ENCODE measurements at places on chromosomes 3 and 15.

GRCh38 chr15:95944193-95944592, 386.3 kb upstream of the NR2F2 start:
- DNase-seq: no peak

DNA sequence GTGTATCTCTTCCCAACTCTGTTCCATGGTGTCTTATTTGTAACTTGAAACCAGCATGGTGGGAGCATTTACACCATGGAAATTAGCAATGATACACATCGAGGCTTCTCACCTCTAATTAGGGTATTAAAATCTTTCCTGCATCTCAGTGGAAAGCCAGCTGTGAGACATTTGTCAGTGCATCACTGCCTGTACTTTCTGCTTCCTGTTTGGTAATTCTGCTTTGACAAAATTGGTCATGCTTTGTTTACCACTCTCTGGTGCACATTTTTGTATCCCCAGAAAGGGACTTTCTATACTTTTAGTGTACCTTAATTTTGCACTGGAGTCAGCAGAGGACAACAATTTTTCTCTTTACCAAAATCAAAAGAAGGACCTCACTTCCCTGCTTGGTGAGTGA, 402.1 kb downstream of the PDCD6IP start:
- no peak for DNase-seq

- peak; percentile 2 for DNase-seq
These were observed 103.7 kb downstream of the NR2E3 start for GRCh38 chr15:71914092-71914491.

- no peak for DNase-seq
These were observed 12.4 kb downstream of the BMF start for GRCh38 chr15:40096094-40096891.

- DNase-seq: no peak
These were observed 71.8 kb upstream of the NDN start for GRCh38 chr15:23758891-23759290.

DNA sequence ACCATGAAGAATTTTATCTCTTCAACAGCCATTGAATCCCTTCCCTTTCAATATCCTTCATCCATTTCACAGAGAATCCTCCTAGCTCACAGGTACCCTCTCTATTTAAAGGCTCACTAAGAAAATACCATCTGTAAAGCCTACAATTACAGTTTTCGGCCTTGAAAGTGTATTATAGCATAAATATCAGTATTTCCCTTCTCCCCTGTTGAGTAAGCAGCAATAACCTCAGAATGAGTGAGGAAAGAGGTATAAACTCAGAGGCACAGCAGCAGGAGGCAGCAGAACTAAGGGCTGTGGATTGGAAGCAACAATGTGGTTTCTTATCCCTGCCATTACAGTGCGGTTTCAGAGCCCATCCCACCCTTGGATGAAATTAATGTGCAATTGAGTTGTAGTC, 360.6 kb upstream of the ATP10A start:
- DNase-seq: no peak

- peak; percentile 85 for DNase-seq
These were observed 9.2 kb downstream of the EIF3J start for GRCh38 chr15:44545913-44546802.

DNA sequence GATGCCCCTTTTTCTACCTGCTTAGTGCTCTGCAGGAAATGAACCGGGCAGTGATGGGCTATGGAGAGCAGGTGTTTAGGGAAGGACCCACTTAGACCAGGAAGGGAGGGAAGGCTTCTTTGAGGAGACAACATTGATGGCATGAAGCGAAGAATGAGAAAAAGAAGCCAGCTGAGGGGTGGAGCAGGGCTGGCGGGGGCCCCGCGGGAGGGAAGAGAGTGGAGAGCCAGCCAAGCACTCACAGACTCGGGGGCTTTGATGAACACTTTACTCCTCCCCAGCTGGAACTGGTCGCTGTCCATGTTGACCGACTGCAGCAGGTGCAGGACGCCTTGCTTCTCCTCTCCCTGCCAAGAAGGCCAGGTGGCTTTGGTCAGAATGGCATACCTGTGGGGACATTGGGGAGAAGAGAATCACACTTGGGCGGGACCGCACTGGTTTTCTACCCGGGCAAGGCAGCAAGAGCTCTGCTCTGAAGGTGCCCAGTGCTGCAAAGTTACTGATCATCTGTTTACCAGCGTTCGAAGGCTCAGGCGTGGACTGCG, 28.4 kb upstream of the LDHAL6B start:
- no peak for DNase-seq

DNA sequence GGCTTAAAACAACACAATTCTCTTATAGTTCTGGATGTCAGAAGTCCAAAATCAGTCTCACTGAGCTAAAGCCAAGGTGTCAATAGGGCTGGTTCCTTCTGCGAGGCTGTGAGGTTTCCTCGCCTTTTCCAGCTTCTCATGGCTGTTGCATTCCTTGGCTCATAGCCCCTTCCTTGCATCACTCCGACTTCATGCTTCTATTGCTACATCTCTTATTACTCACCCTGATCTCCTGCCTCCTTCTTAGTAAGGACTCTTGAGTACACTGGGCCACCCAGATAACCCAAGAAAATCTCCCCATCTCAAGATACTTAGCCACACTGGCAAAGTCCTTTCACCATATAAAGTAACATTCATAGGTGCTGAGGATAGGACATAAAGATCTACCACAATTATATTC, 193.9 kb downstream of the ADAMTS17 start:
- no peak for DNase-seq

DNA sequence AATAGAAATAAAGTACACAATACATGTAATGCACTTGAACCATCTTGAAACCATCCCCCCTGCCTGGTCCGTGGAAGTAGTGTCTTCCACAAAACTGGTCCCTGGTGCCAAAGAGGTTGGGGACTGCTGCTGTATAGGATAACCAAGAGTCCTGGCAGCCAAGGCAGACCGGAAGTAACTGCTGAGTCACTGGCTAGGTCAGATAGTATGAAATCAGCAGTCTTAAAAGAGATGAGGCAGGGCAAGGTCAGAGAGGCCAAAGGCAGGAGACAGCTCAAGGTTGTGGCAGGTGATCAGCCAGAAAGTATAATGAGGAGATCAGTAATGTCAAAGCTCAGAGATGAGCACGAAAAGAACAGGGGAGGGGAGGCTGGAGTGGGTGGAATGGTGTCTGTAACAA, 60.2 kb downstream of the MAP3K13 start:
- DNase-seq: no peak

DNA sequence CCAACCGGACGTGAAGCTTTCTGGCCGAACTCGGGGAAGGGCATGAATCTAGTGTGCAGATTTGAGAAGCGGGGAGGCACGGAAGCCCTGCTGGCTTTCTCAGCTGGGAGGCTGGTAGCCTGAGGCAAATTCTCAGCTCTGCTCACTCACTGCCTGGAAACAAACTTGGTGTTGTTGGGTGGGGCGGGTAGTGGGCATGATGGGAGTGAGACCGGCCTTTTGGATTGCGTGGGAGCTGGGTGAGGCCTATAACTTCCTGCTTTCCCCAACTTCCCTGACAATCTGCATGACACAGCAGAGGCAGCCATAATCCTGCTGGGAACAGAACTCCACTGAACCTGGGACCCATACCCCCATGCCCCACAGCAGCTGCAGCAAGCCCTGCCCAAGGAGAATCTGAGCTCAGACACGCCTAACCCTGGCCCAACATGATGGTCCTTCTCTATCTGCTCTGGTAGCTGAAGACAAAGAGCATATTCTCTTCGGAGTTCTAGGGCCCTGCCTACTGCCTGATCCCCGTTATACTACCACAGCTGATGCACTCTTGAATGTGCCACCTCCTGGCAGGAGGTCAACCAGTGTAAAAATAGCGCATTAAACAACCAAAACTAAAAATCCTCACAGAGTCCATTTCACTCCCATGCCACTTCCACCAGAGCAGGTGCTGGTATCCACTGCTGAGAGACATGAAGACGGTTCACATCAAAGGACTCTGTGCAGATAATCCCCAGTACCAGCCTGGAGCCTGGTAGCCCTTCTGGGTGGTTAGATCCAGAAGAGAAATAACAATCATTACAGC, 44.7 kb downstream of the CEP70 start:
- no peak for DNase-seq

- no peak for DNase-seq
These were observed 19.0 kb downstream of the PAK6 start for GRCh38 chr15:40257656-40258450.

GRCh38 chr3:185825006-185825638, at the start of gene IGF2BP2:
Gene IGF2BP2, minus strand, starts transcription at chr3:185825042. Its CDS starts 82 bp downstream, at chr3:185824960.
- peak; percentile 15 for DNase-seq

- no peak for DNase-seq
These were observed 59.1 kb upstream of the CTDSPL2 start for GRCh38 chr15:44368370-44368769.

DNA sequence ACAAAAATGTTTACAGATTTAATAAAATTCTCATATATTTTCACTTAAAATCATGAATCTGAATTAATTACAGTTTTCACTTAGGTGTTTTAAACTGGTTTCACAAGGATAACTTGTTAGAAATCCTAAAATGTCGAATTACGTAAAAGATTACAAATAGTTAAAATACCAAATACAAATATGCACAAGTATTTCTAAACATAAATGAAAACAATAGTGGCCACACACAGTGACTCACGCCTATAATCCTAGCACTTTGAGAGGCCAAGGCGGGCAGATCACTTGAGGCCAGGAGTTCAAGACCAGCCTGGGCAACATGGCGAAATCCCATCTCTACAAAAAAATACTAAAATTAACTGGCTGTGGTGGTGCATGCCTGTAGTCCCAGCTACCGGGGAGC, 10.9 kb upstream of the TBL1XR1 start:
- no peak for DNase-seq

GRCh38 chr3:52678265-52679198, 7.2 kb downstream of the PBRM1 start:
- no peak for DNase-seq

DNA sequence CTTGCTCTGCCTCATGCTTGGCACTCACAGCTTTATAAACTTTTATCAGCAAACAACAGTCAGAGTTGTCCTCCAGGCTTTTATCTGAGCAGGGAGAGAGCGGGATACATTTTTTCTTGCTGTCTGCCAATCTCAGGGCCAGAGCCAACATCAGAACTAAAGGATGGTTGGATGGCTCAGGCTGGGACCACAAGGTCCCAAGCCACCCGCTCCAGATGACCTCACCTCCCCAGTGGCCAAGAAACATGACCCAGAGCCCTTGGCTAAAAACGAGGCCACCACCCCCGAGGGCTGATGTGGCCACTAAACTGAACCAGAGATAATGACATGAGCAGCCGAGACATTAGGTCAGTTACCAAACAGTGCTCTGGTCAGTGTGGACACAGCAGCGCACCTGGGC, 18.8 kb upstream of the SPATA12 start:
- DNase-seq: no peak

DNA sequence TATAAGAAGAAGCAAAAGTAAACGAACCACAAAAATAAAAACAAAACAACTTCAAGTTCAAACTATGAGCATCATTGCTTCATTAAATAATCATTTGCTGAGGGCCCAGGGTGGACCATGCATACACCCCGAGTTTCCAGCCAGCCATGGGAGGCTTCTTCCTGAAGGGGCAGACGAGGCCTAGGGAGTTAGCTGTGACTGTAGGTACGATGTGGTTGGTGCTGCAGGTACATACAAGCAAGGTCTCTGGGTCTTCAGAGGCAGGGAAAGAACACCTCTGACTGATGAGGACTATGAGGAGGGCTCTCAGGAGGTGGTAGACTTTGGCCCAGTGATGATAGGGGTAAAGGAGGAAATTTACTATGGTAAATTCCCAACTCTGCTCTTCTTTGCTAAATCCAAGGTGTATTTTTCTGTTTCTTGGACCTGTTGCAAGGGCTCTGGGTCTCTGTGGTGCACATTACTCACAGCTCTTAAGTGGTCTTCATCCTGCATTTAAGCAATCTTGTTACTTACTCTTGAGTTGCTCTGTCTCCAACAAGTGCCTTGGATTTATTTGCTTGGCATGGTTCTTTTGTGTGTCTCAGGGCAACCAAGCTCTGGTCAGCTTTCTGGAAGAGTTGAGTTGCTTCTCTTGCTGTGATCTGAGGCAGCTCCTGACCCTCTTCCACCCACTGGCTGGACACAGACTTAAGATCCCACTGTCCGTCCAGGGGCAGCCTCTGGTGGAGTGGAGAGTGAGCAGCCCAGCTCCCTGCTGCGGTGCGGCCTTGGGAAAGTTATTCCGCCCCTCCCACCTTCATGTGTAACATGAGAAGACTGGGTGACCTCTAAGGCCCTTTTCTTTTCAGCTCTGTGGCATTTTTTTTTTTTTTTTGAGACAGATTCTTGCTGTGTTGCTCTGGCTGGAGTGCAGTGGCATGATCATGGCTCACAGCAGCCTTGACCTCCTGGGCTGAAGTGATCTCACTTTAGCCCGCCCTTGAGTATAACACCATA, 56.1 kb upstream of the KIF23 start:
- no peak for DNase-seq

GRCh38 chr15:48888191-48888590, 10.3 kb downstream of the EID1 start:
- DNase-seq: no peak

GRCh38 chr15:96625256-96625655, 294.8 kb downstream of the NR2F2 start:
- DNase-seq: no peak

DNA sequence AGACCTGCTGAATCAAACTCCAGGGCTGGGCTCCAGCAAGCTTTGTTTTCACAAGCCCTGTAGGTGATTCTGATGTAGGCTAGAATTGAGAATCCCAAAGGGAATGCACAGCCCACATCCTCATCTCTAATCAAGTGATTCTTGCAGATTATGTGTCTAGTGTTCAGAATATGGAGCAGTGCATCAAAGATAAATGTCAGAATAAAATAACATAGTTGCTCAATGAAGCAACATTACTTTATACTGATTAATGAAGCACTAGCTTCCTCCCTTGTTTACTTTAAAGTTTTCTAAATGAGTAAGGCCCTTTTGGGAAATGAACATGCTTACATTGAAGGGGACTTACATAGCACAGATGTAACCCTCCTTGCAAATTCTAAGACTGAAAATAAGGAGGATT, 39.2 kb downstream of the NUP210 start:
- no peak for DNase-seq

DNA sequence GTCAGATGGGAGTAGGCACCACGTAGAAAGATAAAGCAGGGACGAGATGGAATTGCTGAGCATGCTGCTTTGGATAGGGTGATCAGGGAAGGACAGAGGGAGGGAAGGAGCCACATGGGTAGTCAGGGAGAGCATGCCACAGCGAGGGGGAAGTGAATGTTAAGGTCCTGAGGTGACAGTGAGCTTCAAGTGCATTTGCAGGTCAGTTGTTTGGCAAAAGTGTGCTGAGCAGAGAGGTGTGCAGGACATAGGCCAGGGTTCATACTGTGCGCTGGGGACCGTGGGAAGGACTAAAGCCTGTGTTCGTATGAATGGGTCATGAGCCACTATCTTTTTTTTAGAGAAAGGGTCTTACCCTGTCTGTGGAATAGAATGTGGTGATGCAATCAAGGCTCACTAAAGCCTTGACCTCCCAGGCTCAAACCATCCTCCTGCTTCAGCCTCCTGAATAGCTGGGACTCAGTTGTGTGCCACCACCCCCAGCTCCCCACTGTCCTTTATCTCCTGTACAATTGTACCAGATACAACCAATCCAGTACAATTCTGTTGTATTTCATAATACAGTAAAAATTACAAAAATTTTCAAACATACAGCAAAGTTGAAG, 107.5 kb downstream of the DNAJB8 start:
- DNase-seq: no peak
